Fibroblast of skin of scalp (primary cell): ENCODE measurements at places on chromosomes 11 and 22.

DNA sequence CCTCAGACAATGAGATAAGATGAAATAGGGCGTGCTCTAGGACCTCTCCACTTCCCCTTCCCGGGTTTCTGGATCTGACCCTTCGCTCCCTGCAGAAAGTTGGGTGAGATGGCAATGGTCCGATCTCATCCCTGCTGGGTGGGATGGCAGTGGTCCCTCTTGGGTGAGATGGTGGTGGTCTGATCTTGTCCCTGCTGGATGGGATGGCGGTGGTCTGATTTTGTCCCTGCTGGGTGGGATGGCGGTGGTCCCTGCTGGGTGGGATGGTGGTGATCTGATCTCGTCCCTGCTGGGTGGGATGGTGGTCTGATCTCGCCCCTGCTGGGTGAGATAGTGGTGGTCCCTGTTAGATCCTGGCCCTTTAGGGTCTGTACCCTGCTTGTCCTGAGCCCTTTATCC is 21.3 kb downstream of the ST14 start:
- DNase-seq, result no peak

GRCh38 chr11:33869481-33870422 is 22.1 kb downstream of the LMO2 start:
- peak; percentile 15 for DNase-seq

GRCh38 chr11:112162761-112163546 is 940 bp downstream of the IL18 start:
- DNase-seq, result peak; percentile 38

DNA sequence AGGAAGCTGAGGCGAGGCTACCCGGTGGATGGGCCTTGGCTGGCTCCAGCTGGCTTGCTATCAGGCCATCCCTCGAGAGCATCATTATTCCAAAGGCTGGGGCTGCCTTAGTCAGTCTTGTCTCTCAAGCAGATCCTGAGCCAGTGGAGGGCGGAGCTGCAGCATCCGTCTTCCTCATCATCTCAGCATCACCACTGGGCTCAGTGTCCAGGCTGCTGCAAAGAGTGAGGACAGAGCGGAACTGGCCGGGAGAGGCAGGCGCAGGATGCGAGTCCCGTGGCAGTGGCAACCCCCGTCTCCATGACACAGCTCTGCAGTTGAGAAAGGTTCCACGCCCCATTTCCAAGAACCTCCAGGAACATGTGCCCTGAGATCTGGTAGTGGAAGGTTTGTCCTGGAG is 4.4 kb downstream of the TP53I11 start:
- DNase-seq, result no peak

- peak; percentile 57 for DNase-seq
Observed at GRCh38 chr11:46039990-46040389, 81.3 kb downstream of the PHF21A start.

- DNase-seq, result no peak
Observed at GRCh38 chr22:29315286-29316140, at the start of gene RASL10A. TSS of gene RASL10A (minus strand) at chr22:29315697. CDS start at chr22:29315246, 451 bp downstream.

GRCh38 chr11:19769820-19770219 is 57.2 kb downstream of the NAV2 start:
- peak; percentile 86 for DNase-seq

DNA sequence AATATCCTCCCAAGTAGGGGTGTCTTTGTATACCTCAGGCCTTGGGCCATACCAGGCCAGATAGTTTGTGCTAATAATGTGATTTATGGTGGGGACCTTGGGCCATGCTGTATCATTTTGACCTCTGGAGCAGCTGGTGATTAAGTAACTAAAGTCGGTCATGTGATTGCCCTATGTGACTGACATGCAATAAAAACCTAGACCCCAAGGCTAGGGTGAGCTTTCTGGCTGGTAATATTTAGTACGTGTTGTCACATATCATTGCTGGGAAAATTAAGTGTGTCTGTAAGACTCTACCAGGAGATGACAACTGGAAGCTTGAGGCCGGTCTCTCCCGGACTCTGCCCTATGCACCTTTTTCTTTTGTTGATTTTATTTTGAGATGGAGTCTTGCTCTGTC is 12.6 kb upstream of the TFIP11 start:
- DNase-seq, result no peak

- peak; percentile 83 for DNase-seq
Observed at GRCh38 chr11:27183672-27184457, 143.2 kb downstream of the BBOX1 start.

- no peak for DNase-seq
Observed at GRCh38 chr11:18285841-18286240, 19.8 kb downstream of the SAA1 start.

DNA sequence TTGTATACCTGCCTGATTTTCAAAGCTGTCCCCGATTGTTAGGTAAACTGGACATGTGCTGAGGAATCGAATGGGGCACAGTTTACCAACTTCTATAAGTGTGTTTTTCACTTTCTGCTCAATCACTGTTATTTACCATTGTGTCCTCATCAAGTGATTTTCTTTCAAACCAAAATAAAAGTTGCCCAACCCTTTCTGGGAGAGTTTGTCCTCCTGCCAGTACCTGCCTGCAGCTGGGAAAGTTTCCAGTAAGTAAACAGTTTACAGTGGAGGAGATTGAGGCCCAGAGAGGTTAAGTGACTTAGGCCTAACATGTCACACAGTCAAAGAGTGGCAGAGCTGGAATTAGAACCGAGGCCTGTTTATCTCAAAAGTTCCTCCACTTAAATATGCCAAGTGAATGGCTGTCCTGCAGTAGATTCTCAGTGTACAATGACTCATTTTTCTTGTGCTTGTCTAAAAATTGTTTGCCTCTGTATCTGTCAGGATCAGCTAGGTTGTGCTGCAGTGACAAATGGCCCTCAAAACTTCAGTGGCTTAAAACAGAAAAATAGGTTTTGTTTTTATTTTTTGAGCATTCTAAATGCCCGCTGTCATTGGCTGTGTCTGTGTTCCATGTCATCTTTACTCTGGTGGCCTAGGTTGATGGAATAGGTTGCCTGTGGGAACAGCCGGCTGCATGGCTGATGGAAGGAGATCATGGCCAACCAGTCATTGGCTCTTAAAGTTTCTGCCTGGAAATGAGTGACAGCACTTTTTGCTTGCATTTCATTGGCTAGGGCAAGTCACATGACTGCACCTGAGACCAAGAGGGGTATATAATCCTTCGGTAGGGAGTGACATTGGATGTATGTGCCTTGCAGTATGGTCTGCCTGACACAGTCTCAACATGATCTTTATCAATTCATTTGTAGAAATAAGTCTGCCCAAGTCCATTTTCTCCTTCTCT is 61.8 kb upstream of the CRYBB3 start:
- no peak for DNase-seq

- DNase-seq, result no peak
Observed at GRCh38 chr11:26676641-26677040, 45.2 kb downstream of the SLC5A12 start.

- DNase-seq, result no peak
Observed at GRCh38 chr11:63551091-63551888, 11.9 kb downstream of the PLAAT2 start.

GRCh38 chr11:31927982-31928381 is 116.9 kb upstream of the PAX6 start:
- DNase-seq, result no peak

DNA sequence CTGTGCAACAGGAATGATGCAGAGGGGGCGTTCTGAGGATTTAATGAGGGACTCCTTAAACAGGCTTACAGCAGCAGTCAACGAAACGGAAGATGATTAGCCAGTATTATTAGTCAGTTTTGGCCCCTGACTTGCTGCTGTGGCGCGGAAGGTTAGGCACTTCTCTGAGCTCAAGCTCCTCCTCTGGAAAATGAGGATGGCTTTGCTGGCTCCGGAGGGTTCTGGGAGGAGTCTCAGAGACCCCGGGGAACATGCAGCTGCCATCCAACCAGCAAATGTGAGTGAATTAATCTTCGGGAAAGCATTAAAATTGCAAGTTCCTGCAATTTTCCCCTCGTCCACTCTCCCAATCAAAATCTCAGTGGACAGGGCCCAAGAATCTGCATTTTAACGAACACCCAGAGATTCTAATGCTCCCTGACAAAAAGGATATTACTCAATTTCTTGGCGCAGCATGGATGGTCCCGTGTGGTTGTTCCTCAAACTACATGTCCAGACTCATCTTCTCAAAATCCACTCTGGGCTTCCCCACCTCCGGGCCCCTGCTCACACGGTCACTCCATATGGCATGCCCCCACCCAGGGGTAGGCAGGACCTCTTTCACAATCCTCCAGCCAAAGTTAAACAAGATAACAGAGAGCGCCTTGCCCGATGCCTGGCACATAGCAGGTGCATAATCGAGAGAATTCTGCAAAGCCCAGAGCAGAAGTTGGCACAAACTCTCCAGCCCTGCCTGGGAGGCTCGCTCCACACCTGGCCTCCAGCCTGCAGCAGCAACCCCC is 6.4 kb downstream of the ELFN2 start:
- DNase-seq, result no peak

DNA sequence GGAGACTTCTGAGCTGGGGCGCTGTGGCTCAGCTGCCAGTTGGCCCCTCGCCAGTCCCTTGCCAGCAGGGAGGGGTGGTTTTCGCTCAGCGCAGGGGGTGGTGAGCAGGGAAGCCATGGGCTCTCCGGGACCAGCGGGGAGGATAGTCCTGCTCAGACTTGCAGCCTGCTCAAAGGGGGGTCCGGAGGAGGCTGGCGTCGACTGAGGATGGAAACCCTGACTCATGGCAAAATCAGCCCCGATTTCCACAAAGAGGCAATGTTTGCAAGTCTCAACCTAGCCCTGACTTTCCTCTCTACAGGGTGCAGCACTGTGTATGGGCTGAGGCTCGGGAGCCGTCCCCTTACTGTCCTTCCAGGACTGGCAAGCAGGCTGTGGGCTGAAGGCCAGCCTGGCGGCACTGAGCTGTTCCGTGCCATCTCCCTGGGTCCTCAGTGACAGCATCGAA is 35.1 kb downstream of the FBLN1 start:
- DNase-seq, result peak; percentile 99

GRCh38 chr11:128208329-128209137 is 378.8 kb downstream of the ETS1 start:
- peak; percentile 95 for DNase-seq

DNA sequence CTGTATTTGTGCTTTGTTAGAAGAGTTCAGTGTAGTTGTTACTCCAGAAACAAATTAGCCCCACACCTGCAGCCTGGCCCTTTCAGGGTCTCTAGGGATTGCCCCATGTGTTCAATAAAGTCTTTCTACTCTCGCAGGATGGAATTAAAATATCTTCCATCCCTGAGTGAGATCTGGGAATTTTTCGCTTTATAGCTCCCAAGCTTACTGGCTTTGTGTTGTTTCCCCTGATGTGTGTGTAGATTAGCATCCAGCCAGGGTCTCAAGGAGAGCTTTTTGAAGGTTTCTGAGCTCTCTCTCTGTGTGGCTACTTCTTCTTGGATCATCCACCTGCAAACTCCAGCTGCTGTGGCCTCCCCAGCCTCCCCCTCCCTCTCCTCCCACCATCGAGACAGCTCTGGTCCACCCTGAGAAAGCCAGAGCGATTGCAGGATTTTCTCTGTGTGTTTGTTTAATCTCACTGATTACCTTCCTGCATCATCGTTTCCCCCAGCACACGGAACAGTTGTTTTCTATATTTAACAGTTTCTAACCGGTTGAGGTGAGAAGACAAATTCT is 553.5 kb downstream of the TBC1D22A start:
- DNase-seq, result no peak

- peak; percentile 45 for DNase-seq
Observed at GRCh38 chr22:24768537-24769374, 5.8 kb downstream of the PIWIL3 start.

GRCh38 chr22:36729321-36729720 is 25.8 kb upstream of the CACNG2 start:
- DNase-seq, result no peak

DNA sequence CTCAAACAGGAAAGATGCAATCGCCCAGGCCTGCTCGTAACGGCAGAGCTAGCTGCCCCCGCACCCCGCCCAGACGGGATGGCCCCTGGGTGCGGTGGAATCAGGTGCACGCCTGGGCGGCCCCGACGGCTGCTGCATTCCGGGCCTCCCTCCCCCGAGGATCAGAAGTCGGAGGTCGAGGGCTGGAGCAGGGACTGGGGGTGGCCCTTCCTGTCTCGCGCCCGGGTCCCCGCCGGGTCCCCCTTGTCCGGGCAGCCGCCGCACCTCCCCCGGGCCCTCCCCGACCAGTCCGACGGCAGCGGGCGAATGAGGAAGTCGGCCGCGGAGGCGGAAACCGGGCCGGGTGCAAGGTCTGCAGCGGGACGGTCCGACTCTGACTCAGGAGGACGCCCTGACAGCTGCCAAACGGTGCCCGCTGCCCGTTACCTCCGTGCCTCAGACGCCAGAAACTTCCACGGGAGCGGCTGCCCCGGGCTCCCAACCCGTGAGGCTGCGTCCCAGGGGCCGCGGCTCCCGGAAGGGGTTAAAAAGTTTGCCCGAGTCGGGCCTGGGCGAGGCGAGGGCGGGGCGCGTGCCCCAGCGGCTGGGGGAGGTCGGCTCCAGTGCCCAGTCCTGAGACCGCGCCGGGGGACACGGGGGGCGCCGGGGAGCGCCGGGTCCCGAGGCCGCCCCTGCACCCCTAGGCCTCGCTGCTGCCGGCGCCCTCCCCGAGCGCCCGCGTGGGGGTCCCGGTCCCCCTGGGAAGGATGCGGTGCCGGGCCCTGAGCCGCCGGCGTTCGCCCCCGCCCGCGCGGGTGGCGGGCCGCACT is 663 bp downstream of the MYH9 start:
- DNase-seq, result no peak

DNA sequence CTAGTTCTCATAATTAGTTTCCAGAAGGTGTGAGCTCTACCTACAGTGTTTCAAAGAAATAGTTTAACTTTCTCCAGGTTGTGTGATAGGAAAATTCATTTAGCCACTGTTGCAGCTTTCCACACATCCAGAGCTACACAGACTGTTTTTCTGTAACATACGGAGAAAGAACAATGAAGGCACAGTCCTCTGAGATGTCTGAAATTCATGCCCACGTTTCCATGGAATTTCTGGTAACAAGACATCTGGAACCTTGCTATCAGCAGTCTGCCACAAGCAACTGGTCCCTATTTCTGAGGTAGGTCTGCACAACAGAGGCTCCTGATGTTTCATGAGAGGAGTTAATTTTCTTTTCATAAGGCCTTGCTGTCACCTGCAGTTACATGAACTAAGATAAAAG is 273.3 kb upstream of the C11orf87 start:
- DNase-seq, result no peak

- DNase-seq, result no peak
Observed at GRCh38 chr11:19055016-19055415, 5.5 kb downstream of the MRGPRX2 start.

- DNase-seq, result no peak
Observed at GRCh38 chr11:107849790-107850189, 8.8 kb downstream of the SLC35F2 start.
